Astrocyte (in vitro differentiated cells and primary cell): ENCODE measurements at places on chromosomes 11 and 22. TPM values are rescaled to one million over a fixed set of nuclear protein-coding genes. Genes with fewer than 3 reads are reported as not detected.

The PARVB gene
- 22.0 and 23.0 TPM in 2 replicates for total RNA-seq

The DMC1 gene
- 0.11 TPM in 1 of 2 replicates, not detected in the other for total RNA-seq

The CHST1 gene
- total RNA-seq: 2.6 and 3.0 TPM in 2 replicates

The CEP126 gene
- 2.1 TPM in 2 replicates for total RNA-seq

The DGCR6 gene
- total RNA-seq: 1.3 and 2.5 TPM in 2 replicates

The SLC22A8 gene
- not detected in 2 replicates for total RNA-seq

The LARGE1 gene
- total RNA-seq: 88.9 and 92.6 TPM in 2 replicates

The OR52I1 gene
- total RNA-seq: not detected in 2 replicates

The SPDYC gene
- total RNA-seq: not detected in 2 replicates

GRCh38 chr11:34264303-34265110 lies 93.3 kb downstream of the ABTB2 start:
- no peak for DNase-seq

DNA sequence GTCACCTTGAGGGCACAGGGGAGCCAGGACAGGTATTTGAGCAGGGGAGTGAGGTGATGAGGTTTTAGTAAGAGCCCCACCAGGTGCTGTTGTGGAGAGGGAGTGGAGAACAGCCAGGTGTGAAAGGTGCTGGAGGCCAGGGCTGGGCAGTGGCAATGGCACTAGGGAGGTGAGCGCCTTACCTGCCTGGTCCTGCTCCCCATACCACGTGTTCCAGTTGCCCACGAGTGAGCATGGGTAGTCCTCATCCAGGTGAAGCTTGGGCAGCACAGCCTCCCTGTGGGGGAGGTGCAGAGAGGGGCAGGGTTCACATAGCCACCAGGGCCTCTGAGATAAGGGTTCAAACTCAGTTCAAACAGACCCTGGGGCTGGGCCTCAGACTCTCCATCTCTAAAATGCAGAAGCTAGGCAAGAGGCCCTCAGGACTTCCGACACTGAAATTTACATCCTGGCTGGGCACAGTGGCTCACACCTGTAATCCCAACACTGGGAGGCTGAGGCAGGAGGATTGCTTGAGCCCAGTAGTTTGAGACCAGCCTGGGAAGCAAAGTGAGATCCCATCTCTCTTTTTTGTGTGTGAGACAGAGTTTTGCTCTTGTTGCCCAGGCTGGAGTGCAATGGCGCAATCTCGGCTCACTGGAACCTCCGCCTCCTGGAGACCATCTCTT lies 11.8 kb downstream of the NIPSNAP1 start:
- DNase-seq: no peak

DNA sequence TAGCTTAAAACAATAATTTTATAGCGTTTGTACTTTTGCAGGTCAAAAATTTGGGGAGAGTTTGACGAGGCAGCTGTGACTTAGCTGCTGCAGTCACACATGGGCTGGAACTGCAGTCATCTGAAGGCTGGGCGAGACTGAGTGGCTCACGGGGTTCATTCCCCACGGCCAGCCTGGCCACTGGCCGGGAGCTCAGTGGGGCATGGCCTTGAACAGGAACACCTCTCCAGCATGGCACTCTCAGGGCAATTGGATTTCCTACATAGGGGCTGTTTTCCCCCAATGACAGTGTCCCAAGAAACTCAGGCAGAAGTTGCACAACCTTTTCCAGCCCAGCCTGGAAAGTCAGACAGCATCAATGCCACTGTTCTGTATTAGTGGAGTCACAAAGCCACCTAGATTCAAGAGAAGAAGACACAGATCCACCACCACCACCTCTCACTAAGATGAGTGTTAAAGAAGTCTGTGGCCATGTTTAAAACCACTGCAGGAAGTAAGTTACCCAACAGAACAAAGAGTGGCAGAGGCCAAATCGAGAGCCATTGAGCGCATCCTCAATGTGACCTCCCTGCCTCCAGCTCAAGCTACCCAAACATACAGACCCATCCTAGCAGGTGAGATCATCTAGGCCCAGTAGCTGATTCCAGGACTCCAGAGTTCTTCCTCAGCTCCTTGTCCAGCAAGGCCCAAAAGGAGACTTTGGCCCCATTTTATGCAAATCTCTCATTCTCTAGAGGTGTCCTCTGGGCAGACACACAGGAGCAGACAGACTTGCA lies 618.7 kb upstream of the CADM1 start:
- DNase-seq: no peak

- DNase-seq: no peak
Observed at GRCh38 chr22:19543970-19544708, 19.9 kb upstream of the CLDN5 start.

DNA sequence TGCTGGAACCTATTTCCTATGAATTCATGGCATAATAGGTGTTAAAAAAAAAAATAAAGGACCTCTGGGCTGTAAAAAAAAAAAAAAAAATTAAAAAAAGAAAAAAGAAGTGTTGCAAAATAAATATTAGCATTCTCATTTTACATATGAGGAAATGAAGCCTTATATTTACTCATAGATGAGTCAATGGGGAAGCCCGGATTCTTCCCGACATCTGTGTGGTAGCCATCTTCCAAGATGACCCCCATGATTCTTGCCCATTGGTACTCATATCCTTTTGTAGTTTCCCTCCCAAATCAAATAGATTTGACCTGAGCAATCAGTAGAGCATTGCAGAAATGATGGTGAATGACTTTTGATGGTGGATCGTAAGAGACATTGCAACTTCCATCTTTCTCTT lies 3.0 kb upstream of the SWAP70 start:
- DNase-seq: no peak

DNA sequence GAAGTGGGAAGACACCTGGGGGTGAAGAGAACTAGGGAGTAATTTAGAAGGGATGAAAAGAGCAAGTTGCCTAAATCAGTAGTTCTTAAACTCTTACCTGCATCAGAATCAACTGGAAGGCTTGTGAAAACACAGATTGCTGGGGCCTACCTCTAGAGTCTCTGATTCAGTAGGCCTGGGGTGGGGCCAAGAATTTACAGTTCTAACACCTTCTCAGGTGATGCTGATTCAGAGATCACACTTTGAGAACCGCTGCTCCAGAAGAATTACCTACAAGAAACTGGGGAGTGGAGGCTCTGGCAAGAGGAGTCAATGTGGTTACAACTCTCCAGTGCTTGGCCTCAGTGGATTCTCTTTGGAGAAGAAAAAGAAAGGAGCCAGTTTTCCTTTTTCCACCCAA lies 128.7 kb downstream of the C11orf58 start:
- no peak for DNase-seq

GRCh38 chr11:60785136-60785535 lies at the start of gene MS4A10:
TSS of gene MS4A10 (plus strand) at chr11:60785333. CDS start at chr11:60790336, 5,003 bp downstream.
- no peak for DNase-seq

GRCh38 chr11:48169717-48170116 lies 46.9 kb upstream of the OR4B1 start:
- DNase-seq: peak; percentile 51

GRCh38 chr22:37358917-37359316 lies 68.4 kb downstream of the ELFN2 start:
- DNase-seq: no peak

DNA sequence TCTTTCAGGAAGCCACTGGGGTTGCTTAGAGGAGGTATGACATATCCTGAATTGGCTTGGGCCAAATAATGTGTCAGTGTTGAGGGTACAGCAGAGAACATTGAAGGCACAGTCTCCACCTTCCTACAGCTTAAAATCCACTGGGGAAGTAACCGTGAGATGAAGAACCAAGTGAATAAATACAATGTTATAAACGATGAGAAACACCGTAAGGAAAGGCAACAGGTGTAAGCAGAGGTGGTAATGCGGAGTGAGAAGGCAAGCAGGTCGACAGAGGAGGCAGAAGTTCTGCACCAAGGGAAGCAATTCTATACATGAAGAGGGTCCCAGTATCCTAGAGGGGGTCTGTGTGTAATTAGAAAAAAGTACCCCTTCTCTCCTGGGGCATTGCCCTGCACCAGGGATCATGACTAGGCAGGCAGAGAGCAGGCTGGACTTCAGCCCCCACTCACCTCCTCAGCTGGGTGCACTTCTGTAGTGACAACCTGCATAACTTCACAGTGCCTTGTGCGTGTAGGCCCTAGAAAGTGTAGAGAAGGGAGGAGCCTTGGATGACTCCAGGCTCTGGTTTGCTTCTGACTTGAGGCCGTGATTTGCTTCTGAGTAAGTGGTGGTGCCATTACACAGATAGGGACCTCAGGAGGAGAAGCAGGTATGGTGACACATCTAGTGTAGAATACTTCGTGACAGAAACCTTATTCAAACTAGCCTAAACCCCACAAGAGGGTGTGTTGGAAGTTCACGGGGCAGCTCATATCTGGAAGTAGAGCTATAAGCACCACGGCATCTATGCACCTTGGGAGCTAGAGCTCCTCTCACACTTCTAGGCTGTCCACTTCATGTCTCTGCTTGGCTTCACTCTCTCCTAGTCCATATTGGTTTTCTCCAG lies 4.9 kb downstream of the MYOD1 start:
- no peak for DNase-seq

- no peak for DNase-seq
Observed at GRCh38 chr11:118979434-118979833, 7.9 kb downstream of the FOXR1 start.

GRCh38 chr11:6864438-6864837 lies 1.6 kb downstream of the OR10A2 start:
- DNase-seq: no peak

DNA sequence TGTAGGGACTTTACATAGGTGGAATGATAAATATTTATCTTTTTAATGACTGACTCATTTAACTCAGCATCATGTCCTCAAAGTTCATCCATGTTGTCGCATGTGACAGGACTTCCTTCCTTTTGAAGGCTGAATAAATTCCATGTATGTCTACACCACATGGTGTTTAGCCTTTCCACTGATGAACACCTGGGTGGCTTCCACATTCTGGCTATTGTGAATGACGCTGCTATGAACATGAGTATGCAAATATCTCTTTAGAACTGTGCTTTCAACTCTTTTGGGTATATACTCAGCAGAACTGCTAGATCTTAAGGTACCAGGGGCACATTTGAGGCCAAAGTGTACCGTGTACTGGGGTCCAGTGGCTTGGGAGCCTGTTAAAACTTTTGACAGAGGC lies 24.1 kb downstream of the LARGE1 start:
- no peak for DNase-seq

DNA sequence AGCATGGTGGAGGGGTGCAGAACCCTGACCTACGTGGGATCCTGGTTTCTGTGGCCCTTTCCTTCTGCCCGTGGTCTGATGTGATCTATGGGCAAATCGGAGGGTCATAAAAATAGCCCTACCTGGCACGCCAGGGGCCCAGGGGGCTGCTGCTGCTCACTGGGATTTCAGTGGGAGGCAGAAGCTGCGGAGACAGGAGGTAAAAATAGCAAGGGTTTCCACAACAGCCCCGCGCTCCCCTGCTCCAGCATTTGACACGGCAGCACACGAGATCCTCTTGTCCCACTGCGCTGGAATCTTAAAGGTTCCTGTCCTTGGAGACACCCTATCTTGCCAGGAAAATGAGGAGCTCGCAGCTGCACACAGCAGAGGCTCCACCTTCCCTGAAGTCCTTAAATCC lies 321.2 kb downstream of the CTTN start:
- no peak for DNase-seq

DNA sequence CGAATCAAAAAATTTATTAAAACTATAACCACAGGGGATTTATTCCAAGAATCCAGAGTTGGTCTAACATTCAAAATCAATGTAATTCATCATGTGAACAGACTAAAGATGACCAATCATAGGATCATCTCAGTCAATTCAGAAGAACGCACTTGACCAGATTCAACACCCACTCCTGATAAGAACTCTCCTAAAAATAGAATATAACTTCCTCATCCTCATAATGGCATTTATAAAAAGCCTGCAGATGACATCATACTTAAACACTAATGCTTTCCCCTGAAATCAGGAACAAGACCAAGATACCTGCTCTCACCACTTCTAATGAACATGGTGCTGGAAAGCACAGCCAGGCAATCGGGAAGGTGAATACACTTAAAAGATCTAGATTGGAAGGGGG lies 10.5 kb upstream of the MUC2 start:
- DNase-seq: peak; percentile 53

GRCh38 chr22:45574069-45574703 lies 71.5 kb downstream of the FBLN1 start:
- DNase-seq: no peak

DNA sequence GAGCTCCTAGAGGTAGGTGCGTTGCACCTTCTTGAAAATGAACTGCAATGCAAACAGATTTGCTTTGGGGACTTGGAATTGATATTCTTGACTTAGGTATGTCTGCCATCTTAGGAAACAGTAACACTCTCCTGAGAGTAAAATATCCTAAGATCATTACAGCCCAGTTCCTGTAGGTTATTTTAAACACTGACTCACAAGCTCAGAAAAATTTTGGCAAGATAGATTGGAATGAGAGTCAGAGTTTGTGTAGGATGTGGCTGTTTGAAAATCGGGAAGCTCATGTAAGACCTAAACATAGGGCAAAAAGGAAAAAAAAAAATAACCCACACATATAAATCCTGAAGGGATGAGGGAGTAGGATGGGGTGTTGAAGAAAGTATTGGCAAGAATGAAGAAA lies 377.0 kb upstream of the LRRC4C start:
- DNase-seq: peak; percentile 41

- DNase-seq: peak; percentile 21
Observed at GRCh38 chr11:43567396-43567975, 113.1 kb upstream of the HSD17B12 start.

DNA sequence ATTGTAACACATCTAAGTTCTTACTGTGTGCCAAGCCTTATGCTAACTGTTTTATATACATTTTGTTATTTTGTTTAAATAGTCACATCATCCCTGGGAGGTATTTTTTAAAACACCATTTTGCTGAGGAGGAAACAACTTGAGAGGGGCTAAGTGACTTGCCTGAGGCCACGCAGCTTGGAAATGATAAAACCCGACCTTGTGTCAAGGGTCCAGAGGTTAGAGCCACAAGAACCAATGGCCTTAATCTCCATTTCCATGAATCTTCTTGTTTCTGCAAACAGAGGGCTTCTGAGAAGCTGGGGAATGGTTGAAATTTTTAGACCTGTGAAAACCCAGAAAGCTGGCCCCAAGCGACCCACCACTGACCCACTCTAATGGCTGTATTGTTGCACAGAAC lies 16.7 kb downstream of the ABTB2 start:
- no peak for DNase-seq

DNA sequence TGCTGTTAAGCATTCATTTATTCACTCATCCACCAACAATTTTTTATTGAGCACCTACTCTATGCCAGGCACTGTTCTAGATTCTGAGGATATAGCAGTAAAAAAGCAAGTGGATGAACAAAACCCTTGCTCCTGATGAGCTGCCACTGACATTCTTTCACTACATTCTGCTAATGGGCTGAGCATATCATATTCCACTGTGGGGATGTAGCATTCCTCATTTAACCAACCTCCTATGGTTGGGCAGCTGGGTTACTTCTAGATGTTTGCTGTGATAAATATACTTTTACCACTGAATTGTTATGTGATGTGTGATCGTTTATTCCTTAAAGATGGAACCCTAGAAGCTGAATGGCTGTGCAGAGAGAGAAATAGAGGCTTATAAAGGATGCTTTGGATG lies 176.9 kb downstream of the MN1 start:
- DNase-seq: peak; percentile 64

- peak; percentile 72 for DNase-seq
Observed at GRCh38 chr11:118608360-118609227, 1.2 kb downstream of the PHLDB1 start.
